ENCODE measurements at places on chromosomes 13 and 19. TPM values are rescaled to one million over a fixed set of nuclear protein-coding genes. Genes with fewer than 3 reads are reported as not detected.

VSTM2B gene
- not detected for total RNA-seq

ZNF829 gene
- total RNA-seq, result 3.3 TPM

PPM1N gene
- total RNA-seq, result 0.90 TPM

C19orf18 gene
- total RNA-seq, result not detected

ALOX5AP gene
- not detected for total RNA-seq

ZNF880 gene
- total RNA-seq, result 28.9 TPM

All from IMR-90 (cell line).